ENCODE measurements at places on chromosomes 7 and 10. TPM values are rescaled to one million over a fixed set of nuclear protein-coding genes. Genes with fewer than 3 reads are reported as not detected.

The EPHA1 gene
- total RNA-seq, result 12.5 TPM

The SLIT1 gene
- 2.9 TPM for total RNA-seq

The AGR3 gene
- not detected for total RNA-seq

The MRPL43 gene
- total RNA-seq, result 98.2 TPM

The IFIT1B gene
- 0.92 TPM for total RNA-seq

The NACAD gene
- 9.3 TPM for total RNA-seq

The ITPRID1 gene
- not detected for total RNA-seq

The SPDYE9 gene
- total RNA-seq, result not detected

The ANKRD30A gene
- not detected for total RNA-seq

The ICA1 gene
- total RNA-seq, result 159 TPM

The GAD2 gene
- not detected for total RNA-seq

The CCDC126 gene
- total RNA-seq, result 12.2 TPM

The PYROXD2 gene
- total RNA-seq, result 33.5 TPM

The PCLO gene
- total RNA-seq, result 6.2 TPM

The GSDME gene
- not detected for total RNA-seq

The FOXI2 gene
- not detected for total RNA-seq

The PDE1C gene
- 6.4 TPM for total RNA-seq

The AGAP9 gene
- total RNA-seq, result 10.6 TPM

The OGDHL gene
- total RNA-seq, result 26.8 TPM

The RARRES2 gene
- total RNA-seq, result 244 TPM

The PNLIPRP1 gene
- total RNA-seq, result not detected
